Stimulated activated naive B cell treated with anti-CD40 and anti-IgM and Interleukin-4, amounts not matched to agents 10 μg/mL and 1 μg/mL and 100 μg/mL, for 72 hours (primary cell): ENCODE measurements at places on chromosomes 1 and 21.

DNA sequence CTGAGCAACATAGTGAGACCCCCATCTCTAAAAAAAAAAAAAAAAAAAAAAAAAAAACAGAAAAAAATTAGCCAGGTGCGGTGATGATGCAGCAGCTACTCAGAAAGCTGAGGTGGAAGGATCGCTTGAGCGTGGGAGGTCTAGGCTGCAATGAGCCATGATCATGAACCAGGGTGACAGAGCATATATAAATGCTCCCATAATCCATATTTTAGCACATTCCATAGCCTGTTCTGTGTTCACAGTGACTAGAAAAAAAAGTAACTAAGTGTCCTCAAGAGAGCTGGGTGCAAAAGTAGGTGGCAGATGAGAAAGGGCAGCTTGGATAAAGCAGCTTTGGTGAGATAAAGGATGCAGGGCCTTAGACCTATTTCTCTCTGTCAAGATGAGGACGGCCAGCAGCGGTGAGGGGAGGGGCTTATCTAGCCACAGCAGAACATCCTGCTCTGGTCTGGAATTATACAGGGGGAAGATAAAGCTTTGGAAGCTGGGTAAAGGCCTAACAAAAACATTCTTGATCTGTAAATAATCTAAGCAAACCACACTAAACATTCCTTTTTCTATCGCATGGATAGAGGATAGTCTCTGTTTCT is 205.3 kb downstream of the DAB1 start:
- no peaks in the 10 kb centered on the region for H3K36me3 ChIP-seq
- no peak overlapping the region for H3K4me3 ChIP-seq
- no peak for DNase-seq
- no peaks in the 10 kb centered on the region for H3K27me3 ChIP-seq
- H3K4me1 ChIP-seq: no peaks in the 10 kb centered on the region
- no peak overlapping the region for H3K27ac ChIP-seq

DNA sequence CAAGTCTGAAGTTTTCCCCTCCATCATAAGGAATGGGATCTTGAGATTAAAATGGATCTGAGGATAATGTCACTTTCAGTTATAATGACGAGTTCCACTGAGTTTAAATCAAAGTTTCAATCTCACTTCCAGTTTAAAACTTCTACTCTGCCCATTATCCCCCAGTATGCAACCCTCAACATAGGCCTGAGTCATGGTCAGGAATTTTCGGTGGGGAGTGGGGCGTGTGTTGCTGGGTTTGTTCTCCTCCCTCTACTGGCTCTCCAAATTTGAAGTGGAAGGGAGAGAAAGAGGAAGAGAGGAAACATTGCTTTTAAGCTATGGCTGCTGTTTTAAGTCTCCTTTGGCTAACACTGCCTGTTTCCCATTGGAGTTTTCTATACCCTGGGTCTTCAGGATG is 152.9 kb downstream of the TM2D1 start:
- H3K27me3 ChIP-seq: peaks cover 8% of the 10 kb centered on the region
- DNase-seq: no peak
- no peak overlapping the region for H3K27ac ChIP-seq
- H3K4me1 ChIP-seq: no peaks in the 10 kb centered on the region
- no peak overlapping the region for H3K4me3 ChIP-seq

GRCh38 chr1:224767031-224767430 is 150.9 kb downstream of the CNIH3 start:
- H3K36me3 ChIP-seq: no peaks in the 10 kb centered on the region
- no peaks in the 10 kb centered on the region for H3K4me1 ChIP-seq
- peaks cover 9% of the 10 kb centered on the region for H3K27me3 ChIP-seq
- DNase-seq: no peak
- H3K27ac ChIP-seq: no peak overlapping the region

GRCh38 chr1:185528084-185528676 is 206.0 kb upstream of the HMCN1 start:
- H3K4me3 ChIP-seq: no peak overlapping the region
- peaks cover 5% of the 10 kb centered on the region for H3K4me1 ChIP-seq
- no peak overlapping the region for H3K27ac ChIP-seq
- H3K27me3 ChIP-seq: no peaks in the 10 kb centered on the region
- no peak for DNase-seq

GRCh38 chr1:93774707-93775106 is 93.1 kb upstream of the BCAR3 start:
- no peak for DNase-seq
- H3K36me3 ChIP-seq: no peaks in the 10 kb centered on the region
- no peak overlapping the region for H3K4me3 ChIP-seq
- H3K27me3 ChIP-seq: no peaks in the 10 kb centered on the region
